Right atrium auricular region (tissue), 2 donors: ENCODE measurements at places on chromosomes 11 and 22. TPM values are rescaled to one million over a fixed set of nuclear protein-coding genes. Genes with fewer than 3 reads are reported as not detected.

DNA sequence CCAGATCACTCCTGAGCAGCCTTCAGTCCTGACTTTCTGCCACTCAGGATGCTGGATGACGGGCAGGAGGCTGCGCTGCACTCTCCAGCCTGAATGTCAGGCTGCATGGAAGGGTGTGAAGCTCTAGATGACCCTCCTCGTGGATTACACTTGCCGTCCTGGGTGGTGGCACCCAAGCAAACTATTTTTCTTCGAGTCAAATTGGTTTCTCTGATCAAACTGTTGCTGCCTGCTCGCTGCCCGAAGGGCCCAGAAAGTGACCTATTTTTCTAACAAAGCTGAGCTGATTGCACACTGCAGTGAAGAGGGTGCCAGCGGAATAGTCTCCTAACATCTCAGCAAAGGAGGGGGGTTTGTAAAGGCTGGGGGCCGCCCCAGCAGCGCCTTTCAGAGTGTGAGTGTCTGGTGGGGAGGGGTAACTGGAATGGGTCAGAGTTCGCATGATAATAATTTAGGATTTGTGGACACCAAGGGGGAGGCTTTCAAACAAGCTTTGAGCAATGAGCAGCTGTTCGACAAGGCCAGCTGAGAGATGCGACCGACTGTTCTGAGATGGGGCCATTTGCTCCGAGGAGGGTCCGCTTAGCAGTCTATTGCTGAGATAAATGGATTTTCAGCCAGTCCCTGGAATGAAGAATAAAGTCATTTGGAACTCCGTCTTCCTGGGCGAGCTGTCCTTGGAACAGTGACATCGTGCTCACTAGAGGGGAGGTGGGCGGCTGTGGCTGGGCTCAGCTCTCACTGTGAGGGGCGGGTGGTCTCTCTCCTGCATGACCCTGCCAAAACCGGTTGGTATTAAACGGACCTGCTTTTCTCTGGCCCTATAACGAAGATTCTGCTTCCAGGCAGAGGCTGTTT is 537.6 kb downstream of the BRD1 start:
- no peaks in the 10 kb centered on the region for H3K36me3 ChIP-seq
- no peak overlapping the region for H3K4me3 ChIP-seq
- H3K4me1 ChIP-seq, result no peaks in the 10 kb centered on the region
- no peak overlapping the region for H3K27ac ChIP-seq
- no peaks in the 10 kb centered on the region for H3K27me3 ChIP-seq
- no peak for DNase-seq

GRCh38 chr22:24175160-24175808 is 6.0 kb upstream of the SUSD2 start:
- H3K36me3 ChIP-seq, result peaks cover 36% of the 10 kb centered on the region
- H3K4me1 ChIP-seq, result no peaks in the 10 kb centered on the region
- DNase-seq, result peak; percentile 80
- no peak overlapping the region for H3K4me3 ChIP-seq

Gene MRGPRE
- total RNA-seq, result not detected

DNA sequence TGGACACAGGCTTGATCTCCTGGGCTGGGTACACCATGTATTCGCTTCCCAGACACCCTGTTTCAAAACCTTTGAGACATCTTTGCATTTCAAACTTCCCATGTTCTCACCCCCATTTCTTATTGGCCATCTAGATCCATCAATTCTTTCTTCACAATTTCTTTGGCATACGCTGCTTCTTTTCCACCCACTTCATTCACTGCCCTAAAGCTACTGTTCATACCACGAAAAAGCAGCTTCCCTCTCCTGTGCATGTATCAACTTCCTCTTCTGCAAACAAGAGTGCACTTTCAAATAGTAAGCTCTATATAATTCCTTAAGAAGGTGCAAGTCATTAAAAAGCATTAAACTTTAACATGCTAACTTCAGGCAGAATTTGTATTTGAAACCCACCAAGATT is 21.4 kb downstream of the UVRAG start:
- no peak overlapping the region for H3K27ac ChIP-seq
- no peaks in the 10 kb centered on the region for H3K36me3 ChIP-seq
- H3K4me3 ChIP-seq, result no peak overlapping the region
- DNase-seq, result no peak

Gene OPCML
- total RNA-seq, result not detected

DNA sequence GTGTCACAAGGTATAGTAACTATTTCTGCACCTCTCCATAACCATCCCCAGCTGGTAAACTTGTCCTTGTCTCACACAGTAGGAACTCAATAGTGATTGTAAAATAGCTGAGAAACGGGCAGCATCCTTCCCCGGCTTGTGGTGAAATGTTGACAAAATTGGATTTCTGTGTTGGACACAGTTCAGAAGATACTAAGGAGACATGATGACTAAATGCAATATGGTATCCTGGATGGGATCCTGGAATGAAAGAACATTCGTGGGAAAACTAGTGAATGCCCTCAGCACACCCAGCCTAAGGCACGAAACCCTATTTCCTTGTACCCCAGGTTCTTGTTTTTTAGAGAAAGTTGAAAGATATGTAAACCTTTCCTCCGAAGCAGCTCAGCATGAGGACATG is 18.8 kb upstream of the OPCML start:
- no peak overlapping the region for H3K4me3 ChIP-seq
- H3K27me3 ChIP-seq, result no peaks in the 10 kb centered on the region
- no peaks in the 10 kb centered on the region for H3K36me3 ChIP-seq

DNA sequence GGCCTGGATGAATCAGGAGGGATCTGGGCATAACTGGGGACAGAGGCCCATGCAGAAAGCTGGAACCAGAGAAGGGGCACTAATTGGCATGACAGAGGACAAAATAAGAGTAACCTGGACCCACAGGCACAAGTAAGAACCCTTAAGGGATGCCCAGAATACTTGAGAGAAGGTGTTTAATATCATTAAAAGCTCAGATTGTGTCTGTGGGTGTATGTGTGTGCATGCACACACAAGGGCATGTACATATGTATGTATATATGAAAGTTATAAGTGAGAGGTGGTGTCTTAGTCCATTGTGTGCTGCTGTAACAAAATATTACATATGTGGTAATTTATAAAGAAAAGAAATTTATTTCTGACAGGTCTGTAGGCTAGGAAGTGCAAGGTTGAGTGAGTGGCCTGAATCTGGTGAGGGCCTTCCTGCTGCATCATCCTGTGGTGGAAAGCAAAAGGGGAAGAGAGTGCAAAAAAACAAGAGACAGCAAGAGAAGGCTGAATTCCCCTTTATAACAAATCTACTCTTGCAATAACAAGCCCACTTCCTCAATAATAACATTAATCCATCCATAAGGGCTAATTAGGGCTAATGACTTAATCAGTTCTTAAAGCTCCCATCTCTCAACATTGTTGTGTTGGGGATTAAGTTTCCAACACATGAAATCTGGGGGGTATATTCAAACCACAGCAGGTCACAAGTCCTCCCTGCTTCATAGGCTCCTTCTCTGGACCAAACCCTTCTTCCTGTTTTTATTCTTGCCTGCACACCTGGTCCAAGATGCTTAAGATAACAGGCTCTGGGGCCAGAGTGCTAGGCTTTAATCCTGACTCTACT is 68.3 kb upstream of the POU2AF2 start:
- no peak overlapping the region for H3K4me3 ChIP-seq
- no peak overlapping the region for H3K27ac ChIP-seq
- no peaks in the 10 kb centered on the region for H3K27me3 ChIP-seq
- H3K4me1 ChIP-seq, result no peaks in the 10 kb centered on the region

Gene OR52A1
- not detected for total RNA-seq

- no peaks in the 10 kb centered on the region for H3K4me1 ChIP-seq
- no peak overlapping the region for H3K4me3 ChIP-seq
- H3K27me3 ChIP-seq, result no peaks in the 10 kb centered on the region
Observed at GRCh38 chr11:61267437-61267841, 26.5 kb downstream of the PGA5 start.

GRCh38 chr11:68164437-68164836 is 43.2 kb upstream of the CHKA start:
- peaks cover 54% of the 10 kb centered on the region for H3K36me3 ChIP-seq
- H3K4me3 ChIP-seq, result no peak overlapping the region
- no peak for DNase-seq
- no peak overlapping the region for H3K27ac ChIP-seq
- H3K27me3 ChIP-seq, result no peaks in the 10 kb centered on the region
- H3K4me1 ChIP-seq, result no peaks in the 10 kb centered on the region

GRCh38 chr11:3861683-3862082 is 6.2 kb downstream of the STIM1 start:
- no peaks in the 10 kb centered on the region for H3K36me3 ChIP-seq
- H3K4me3 ChIP-seq, result no peak overlapping the region
- DNase-seq, result no peak
- no peaks in the 10 kb centered on the region for H3K27me3 ChIP-seq
- no peaks in the 10 kb centered on the region for H3K4me1 ChIP-seq
- no peak overlapping the region for H3K27ac ChIP-seq

DNA sequence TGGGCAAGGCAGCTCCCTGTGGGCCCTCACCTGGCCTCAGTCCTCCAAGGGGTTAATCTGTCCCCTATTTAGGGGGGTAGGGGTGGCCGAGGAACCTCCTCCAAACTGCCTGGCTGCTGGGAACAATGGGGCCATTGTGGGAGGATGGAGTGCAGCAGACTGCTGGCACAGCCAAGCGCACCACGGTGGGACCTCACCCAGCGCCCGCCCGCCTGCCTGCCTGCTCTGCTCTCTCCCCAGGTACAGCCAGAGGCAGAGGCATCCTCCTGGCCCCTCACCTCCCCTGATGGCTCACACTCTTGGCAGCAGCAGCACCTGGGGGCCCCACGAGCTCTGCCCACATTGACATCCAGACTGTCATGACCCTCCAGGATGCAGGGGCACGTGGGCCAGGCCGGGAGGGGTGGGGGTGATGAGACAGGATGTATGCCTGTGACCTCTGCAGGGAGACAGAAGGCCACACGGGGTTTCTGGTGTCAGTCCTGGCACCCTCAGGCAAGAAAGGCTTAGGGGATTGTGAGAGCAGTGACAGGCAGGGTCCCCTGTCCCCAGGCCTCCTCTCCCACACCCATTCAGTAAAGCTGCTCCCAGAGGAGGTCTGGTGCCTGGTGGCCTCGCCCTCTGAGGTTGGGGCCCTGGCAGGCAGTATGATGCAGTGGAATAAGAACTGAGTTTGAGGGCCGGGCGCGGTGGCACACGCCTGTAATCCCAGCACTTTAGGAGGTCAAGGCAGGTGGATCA is 11.4 kb downstream of the BCL9L start:
- H3K4me1 ChIP-seq, result no peaks in the 10 kb centered on the region
- no peaks in the 10 kb centered on the region for H3K27me3 ChIP-seq
- DNase-seq, result no peak
- H3K27ac ChIP-seq, result peak overlapping the region; percentile 94

GRCh38 chr11:2122222-2122906 is 16.8 kb downstream of the IGF2 start:
- H3K36me3 ChIP-seq, result no peaks in the 10 kb centered on the region
- H3K4me3 ChIP-seq, result no peak overlapping the region
- no peaks in the 10 kb centered on the region for H3K27me3 ChIP-seq
- H3K4me1 ChIP-seq, result no peaks in the 10 kb centered on the region
- no peak for DNase-seq

GRCh38 chr11:8097926-8098325 is 16.9 kb downstream of the TUB start:
- DNase-seq, result no peak
- H3K27me3 ChIP-seq, result no peaks in the 10 kb centered on the region
- peaks cover 5% of the 10 kb centered on the region for H3K4me1 ChIP-seq
- H3K36me3 ChIP-seq, result peaks cover 45% of the 10 kb centered on the region

- H3K4me3 ChIP-seq, result no peak overlapping the region
- no peaks in the 10 kb centered on the region for H3K36me3 ChIP-seq
- H3K27me3 ChIP-seq, result no peaks in the 10 kb centered on the region
- H3K27ac ChIP-seq, result no peak overlapping the region
- H3K4me1 ChIP-seq, result no peaks in the 10 kb centered on the region
- no peak for DNase-seq
Observed at GRCh38 chr11:1656670-1657069, 27.1 kb downstream of the KRTAP5-5 start.

Gene WNT11
- 1.6 TPM for total RNA-seq

GRCh38 chr22:46145361-46145851 is 4.9 kb upstream of the PPARA start:
- no peak overlapping the region for H3K27ac ChIP-seq
- H3K36me3 ChIP-seq, result no peaks in the 10 kb centered on the region
- DNase-seq, result no peak
- no peak overlapping the region for H3K4me3 ChIP-seq
- no peaks in the 10 kb centered on the region for H3K27me3 ChIP-seq

DNA sequence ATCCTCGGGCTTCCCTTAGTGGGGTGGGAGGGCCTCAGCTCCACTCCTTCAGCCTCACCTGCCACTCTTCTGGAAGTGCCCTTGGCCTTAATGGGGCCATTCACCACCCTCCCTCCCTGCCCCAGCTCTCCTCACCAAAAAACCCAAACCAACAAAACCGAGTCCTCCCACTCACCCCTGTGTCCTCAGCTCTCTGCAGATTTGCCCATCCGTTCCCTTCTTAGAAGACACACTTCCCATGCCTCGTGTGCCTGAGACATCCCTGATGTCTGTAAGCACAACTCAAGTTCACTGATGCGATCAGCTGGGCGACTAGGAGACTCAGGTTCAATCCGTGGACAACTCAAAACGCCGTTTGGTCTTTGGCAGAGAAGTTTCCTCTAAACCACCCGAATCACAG is 839.2 kb downstream of the TBC1D22A start:
- H3K4me1 ChIP-seq, result no peaks in the 10 kb centered on the region
- H3K27me3 ChIP-seq, result no peaks in the 10 kb centered on the region
- H3K4me3 ChIP-seq, result no peak overlapping the region
- no peaks in the 10 kb centered on the region for H3K36me3 ChIP-seq

Gene PGA4
- total RNA-seq, result 0.56 TPM

Gene TIMP3
- 711 TPM for total RNA-seq

DNA sequence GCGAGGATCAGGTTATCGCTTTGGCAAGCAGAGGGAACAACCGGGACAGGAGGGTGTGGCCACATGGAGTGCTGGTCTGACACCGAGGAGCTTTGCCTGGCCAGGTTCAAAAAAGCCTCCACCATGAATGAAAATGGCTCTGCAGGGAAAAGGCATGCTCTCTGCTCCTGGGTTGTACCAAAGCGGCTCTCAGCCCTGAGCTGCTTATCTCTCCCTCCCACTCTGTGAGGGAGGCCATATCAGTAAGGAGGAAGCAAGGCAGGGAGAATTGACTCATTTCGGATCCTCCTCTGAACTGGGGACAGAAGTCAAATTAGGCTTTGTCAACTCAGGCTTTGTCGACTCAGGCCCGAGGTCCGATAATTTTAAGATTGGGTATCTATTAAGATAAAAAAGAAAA is 82.9 kb upstream of the CRTAM start:
- no peak overlapping the region for H3K4me3 ChIP-seq
- H3K27ac ChIP-seq, result no peak overlapping the region
- no peak for DNase-seq
- no peaks in the 10 kb centered on the region for H3K27me3 ChIP-seq
- no peaks in the 10 kb centered on the region for H3K4me1 ChIP-seq

GRCh38 chr11:119108146-119108856 is 1.2 kb downstream of the C2CD2L start:
- peak overlapping the region; percentile 78 for H3K27ac ChIP-seq
- H3K36me3 ChIP-seq, result peaks cover 24% of the 10 kb centered on the region
- H3K4me1 ChIP-seq, result peaks cover 28% of the 10 kb centered on the region

Gene OR56A3
- not detected for total RNA-seq

Gene NXPE1
- total RNA-seq, result not detected
